ENCODE measurements at places on chromosomes 2 and 18.

DNA sequence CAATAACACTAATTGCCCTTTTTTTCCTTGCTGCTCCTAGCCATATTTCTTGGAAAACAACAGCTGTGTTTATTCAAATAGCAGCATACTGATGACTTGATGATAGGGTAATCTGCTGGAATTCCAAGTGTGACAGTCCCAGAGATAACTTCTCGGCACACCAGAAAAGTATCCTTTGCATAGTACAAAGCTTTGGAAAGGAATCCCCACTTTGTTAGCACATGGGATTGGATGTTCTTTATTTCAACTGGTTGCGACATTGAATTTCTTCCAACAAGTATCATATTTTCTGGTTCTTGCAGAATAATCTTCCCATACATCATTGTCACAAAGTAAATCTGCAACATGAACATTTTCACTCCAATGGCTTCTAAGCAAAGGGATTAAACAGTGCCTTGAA, 445.8 kb upstream of the ACVR2A start:
- DNase-seq, result no peak

DNA sequence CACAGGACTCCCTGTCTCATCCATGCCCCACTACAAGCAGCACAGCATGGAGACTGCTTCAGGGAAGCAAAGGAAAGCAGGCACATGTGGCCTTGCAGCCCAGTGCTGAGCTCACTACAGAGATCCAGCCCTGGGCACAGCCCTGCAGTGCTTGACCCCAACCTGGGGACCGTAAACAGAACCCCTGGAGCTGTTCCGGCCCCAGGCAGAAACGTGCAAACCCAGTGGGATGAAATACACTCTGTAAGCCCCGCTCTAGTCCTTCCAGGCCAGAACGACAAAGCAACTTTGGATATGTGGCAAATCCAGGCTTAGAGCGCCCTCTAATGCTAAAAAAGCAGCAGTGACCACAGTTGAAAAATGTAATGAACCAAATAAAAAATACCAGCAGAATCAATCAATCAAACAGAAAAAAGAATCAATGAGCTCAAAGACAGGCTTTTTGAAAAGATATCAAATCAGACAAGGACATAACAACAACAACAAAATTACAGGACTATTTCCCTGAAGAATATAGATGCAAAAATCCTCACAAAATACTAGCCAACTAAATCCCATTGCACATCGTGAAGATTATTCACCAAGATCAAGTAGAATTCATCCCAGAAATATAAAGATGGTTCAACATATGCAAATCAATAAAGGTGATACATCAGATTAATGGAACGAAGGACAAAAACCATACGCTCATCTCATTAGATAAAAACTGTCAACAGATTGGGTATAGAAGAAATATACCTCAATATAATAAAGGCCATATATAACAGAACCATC, 45.6 kb downstream of the ZNF519 start:
- DNase-seq, result peak; percentile 62

DNA sequence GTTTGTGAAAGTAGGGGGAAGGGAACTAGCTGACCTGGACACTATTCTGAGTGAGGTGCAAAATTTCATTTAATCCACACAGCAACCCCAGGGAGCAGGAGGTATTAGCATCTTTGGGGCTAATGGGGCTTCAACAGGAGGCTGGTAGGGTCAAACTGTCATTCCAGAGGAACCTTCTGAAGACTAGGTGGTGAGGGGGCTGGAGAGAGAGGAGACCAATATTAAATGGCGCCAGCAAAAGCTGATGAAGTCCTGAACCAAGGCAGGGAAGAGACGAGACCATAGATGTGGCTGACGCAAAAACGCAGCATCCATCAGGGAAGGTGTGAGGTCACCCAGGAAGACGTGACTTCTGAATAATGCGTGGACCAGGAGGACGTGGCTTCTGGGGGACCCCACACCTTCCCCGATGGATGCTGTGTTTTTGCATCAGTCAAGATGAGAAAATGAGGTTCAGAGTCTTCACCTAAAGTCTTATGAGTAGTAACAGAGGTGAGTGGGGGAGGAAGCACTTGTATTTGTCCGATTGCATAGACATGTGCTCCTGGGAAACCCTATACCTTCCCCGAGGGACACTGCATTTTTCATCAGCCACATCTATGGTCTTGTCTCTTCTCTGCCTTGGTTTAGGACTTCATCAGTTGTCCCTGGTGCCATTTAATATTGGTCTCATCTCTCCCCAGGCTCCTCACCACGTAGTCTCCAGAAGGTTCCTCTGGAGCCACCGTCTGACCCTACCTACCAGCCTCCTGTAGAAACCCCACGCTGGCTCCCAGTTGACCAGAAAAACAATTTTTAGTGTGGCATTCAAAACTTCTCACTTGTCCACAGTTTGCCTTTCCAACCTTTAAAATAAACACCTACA, 188.6 kb downstream of the MYCN start:
- DNase-seq, result no peak

- no peak for DNase-seq
These were observed 62.0 kb downstream of the CCNT2 start for GRCh38 chr2:134980639-134981038.

GRCh38 chr2:201678401-201678800, 20.0 kb downstream of the MPP4 start:
- DNase-seq, result no peak

DNA sequence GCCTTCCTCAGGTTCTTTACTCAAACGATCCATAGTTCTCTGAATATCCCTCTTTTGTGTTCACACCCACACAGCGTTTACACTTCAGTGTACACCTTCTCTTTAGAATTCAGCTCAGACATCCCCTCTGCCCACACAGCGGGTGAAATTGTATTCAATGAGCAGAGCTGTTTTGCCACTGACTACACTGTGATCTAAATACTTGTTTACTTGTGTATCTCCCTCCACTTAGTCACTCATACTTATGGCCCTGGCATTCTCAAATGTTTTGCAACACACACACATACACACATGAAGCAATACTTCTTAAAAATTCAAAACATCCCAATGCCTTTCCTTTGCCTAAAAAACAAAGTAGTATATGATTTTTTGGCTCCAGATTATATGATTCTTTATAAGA, 297.1 kb downstream of the TMX3 start:
- no peak for DNase-seq

DNA sequence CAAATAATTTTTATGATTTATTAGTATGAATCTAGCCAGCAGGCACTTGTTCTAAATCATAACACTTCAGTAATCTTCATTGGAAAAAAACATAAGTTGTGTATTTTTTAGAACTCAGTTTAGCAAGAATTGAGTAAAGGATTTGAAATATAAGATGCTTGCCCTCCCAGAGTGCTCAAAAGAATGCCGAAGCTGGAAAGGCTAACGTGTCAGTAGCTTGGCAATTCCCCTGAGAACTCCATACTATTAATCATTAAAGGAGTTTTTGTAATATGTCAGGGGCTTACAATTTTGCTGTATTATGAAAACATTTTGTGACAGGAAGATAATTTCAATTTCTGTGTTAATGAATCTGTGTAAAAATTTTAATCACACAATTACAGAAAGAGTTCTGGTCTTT, 122.7 kb downstream of the GULP1 start:
- no peak for DNase-seq

Data from RPMI8226 (cell line).